H1 (cell line): ENCODE measurements at places on chromosomes 3 and 15.

DNA sequence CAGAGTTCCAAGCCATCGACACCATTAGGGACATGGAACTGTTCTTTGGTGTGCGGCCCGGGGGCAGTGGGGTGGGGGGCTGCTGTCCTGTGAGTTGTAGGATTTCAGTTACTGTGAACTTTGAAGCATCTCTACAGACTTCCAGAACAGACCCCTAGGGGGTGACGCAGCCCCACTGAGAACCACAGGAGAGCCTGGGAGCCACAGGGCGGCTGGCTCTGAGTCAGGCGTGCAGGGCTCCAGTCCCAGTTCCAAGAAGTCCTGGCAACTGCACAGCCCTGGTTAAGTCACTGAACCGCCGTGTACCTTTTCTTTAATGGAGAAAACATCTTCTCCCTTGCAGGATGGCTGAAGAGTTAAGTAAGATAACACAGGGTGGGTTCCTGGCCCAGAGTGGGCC, 23.5 kb upstream of the LRTM1 start:
- H3K27me3 ChIP-seq = no peaks in the 10 kb centered on the region
- no peak overlapping the region for H3K27ac ChIP-seq
- no peaks in the 10 kb centered on the region for H3K36me3 ChIP-seq
- H3K4me3 ChIP-seq = no peak overlapping the region
- peak; percentile 68 for DNase-seq

DNA sequence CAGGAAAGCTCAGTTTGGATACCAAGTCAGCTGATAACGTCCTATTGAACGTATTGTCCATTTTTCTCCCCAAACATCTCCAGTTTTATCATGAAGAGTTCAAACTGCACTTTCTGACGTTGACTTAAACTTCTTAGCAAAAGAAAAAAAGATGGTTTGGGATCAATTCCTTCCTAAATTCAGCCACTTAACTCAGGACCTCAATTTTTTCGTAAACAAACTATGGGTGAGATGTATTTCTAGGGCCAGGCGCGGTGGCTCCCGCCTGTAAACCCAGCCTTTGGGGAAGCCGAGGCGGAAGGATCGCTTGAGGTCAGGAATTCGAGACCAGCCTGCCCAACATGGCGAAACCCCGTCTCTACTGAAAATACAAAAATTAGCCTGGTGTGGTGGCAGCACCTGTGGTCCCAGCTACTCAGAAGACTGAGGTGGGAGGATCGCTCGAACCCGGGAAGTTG, 464 bp upstream of the MRPS25 start:
- H3K27ac ChIP-seq = no peak overlapping the region
- peaks cover 6% of the 10 kb centered on the region for H3K4me1 ChIP-seq
- no peaks in the 10 kb centered on the region for H3K27me3 ChIP-seq
- peak overlapping the region; percentile 94 for H3K4me3 ChIP-seq
- no peak for DNase-seq

DNA sequence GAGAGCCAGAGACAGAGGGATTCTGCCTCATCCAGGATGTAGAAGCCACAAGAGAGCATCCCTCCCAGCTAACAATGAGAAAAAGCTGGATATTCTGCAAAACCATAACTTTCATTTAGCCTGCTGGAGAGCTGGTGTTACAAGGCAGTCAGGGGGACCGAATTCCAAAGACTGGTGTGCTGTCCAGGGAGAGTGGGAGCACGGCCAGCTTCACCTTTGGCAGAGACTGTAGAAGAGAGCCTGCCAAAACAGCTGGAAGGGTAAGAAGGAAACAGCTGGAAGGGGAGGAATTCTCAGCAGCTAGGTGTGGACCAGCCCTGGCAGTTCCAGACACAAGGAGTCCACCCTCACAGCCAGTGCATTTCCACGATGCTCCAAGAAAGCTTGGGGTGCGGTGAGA, 109.9 kb upstream of the LINGO1 start:
- H3K36me3 ChIP-seq = no peaks in the 10 kb centered on the region
- no peak for DNase-seq
- no peak overlapping the region for H3K27ac ChIP-seq
- no peak overlapping the region for H3K4me3 ChIP-seq
- H3K27me3 ChIP-seq = no peaks in the 10 kb centered on the region; the same call in 1 of the 2 replicates

- H3K4me3 ChIP-seq = no peak overlapping the region
- peaks cover 7% of the 10 kb centered on the region; the same call in 1 of the 2 replicates for H3K4me1 ChIP-seq
- H3K36me3 ChIP-seq = no peaks in the 10 kb centered on the region
- H3K27ac ChIP-seq = no peak overlapping the region
- DNase-seq = no peak
Measured at GRCh38 chr3:191255156-191255555, 56.1 kb downstream of the OSTN start.

DNA sequence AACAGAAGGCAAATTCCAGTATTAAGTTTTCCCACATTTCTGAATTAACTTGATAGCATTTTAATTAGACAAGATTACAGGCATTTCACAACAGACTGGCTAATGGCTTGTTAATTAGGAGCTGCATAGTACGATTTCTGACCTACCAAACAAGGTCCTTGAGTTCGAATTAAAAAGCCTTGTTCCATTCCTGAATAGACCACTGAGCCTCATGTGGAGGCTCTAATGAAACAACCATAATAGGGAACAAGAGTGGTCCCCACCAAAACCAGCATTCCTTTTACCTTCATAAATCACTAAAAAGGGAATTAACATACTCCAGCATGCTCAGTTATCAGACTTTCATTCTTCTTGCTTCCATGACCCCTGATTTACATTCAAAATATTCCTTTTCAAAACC, 66.4 kb downstream of the PRTG start:
- H3K4me1 ChIP-seq = peaks cover 5% of the 10 kb centered on the region; the same call in 1 of the 2 replicates
- no peak for DNase-seq
- H3K27ac ChIP-seq = no peak overlapping the region

DNA sequence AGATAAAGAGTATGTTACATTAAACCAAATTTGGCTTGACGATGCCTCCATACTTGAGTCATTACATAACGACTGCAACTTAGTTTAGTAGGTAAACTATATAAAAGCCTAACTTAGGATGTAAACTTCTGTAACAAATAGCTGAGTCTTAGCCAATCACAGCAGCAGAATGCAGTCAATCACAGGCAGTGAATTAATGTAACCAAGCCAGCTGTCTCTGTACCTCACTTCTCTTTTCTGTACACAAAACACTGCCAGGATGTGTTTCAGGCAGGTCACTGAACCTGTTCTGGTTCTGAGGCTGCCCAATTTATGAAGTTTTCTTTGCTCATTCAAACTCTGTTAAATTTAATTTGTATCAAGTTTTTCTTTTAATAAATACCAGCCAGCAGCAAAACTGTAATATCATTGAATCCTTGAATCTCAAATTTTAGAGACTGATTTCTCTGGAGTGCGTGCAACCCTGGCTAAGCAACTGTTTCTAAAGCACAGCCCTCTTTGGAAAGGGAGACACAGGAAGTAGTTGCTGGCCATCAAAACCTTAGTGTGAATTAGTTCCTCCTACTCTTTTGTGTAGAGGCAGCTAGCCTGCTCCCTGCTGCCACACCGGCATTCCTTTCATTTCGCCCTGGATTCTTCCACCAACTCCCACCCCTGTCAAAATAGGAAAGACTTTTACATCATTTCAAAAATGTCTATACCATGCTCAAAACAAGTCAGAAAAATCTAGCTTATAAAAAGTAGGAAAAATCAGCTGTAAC, 15.2 kb downstream of the RFTN1 start:
- H3K4me3 ChIP-seq = no peak overlapping the region
- H3K36me3 ChIP-seq = no peaks in the 10 kb centered on the region
- peaks cover 5% of the 10 kb centered on the region for H3K4me1 ChIP-seq
- no peak for DNase-seq
- no peak overlapping the region for H3K27ac ChIP-seq
- H3K27me3 ChIP-seq = no peaks in the 10 kb centered on the region

GRCh38 chr3:188624384-188624783, 470.4 kb downstream of the LPP start:
- H3K27me3 ChIP-seq = no peaks in the 10 kb centered on the region
- no peaks in the 10 kb centered on the region for H3K36me3 ChIP-seq
- no peaks in the 10 kb centered on the region for H3K4me1 ChIP-seq
- no peak overlapping the region for H3K27ac ChIP-seq
